Activated naive CD4-positive, alpha-beta T cell (primary cell): ENCODE measurements at places on chromosomes 6 and 20.

DNA sequence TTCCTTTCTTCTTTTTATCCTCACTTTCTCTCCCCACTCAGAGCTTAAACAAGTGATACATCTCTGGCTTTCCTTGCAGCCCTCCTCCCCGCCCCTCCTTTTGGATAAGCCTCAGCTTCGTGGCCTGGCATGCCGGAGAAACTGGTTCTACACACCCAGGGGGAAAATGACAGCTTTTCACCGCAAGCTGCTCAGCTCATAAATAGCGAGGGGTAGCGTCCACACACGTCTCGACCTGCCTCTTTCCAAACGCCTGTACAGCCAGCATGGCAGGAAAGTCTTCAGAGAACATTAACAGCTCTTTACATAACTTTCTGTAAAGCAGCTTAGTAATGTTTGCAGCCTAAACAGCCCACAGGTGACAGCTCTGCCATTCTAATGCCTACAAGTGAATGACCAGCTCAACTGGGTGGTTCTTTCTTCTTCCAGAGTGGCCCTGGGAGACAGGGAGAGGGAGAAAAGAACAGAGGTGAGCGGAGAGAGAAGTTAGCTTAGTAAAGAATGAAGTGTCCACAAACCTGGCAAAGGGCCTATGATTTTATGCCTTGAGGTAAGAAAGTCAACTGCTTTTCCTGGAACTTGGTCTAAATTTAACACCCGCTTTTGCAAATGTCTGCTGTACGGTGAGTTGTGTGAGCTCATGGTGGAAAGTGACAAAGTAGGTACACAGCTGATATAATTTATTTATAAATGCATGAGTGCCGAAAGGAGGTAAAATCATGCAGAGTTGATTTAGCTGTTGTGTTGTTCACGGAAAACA, 251.5 kb downstream of the TFAP2A start:
- no peak for DNase-seq

DNA sequence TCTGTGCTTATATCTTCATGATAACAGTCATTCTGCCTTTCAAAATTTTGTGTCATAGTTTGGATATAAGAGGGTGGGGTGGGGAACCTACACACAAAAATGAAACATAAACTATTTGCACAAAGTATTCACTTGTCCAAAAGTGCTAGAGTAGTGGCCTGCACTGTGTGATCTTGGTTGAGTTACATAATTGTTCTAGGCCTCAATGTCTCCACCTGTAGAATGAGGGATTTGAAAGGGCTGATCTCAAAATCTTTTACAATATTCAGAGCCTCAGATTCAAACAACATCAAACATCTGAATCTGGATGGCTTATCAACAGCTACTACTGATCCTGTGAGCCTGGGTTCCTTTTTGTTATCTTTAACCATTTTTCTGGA, 64.3 kb upstream of the TMEM30A start:
- no peak for DNase-seq

GRCh38 chr6:3301506-3301905, 42.8 kb downstream of the PSMG4 start:
- no peak for DNase-seq

- DNase-seq = no peak
These were observed 67.3 kb downstream of the SLC22A23 start for GRCh38 chr6:3389390-3390167.

GRCh38 chr6:81436990-81437389, 315.5 kb downstream of the TENT5A start:
- DNase-seq = no peak

DNA sequence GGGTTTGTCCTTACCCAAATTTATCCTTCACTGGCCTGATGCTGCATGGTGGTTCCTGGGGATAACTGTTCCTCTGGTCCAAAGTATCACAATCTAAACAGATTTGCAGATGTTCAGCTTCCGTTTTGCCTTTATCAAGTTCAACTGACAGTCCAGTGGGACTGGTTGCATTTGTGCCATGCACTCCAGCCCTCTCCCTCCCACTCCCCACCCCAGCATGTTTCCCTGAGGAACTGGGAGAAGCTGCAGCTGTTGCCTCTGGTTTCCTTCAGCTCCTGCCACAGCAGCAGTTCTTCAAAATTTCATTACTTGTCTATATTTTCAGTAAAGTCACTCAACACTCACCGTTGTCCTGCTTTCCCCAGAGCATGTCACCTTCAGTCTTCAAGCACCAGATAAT, 39.5 kb upstream of the KIF16B start:
- DNase-seq = no peak

DNA sequence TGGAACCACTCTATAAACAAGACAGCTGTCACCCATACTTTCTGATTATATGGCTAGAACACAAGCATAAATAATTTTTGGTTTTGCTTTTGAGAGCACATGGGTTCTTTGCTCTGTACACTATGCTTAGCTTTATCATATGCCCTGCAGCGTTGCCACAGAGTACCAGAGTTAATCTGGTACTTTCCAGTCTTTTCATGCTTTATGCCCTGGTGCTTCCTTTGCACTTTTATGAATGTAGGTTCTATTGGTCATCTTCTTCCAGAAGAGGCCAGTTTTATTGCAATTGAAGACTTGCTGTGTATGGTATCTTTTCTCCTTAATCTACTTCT, 20.8 kb downstream of the SHLD1 start:
- no peak for DNase-seq

- DNase-seq = no peak
These were observed 27.1 kb downstream of the ID4 start for GRCh38 chr6:19864285-19864684.

DNA sequence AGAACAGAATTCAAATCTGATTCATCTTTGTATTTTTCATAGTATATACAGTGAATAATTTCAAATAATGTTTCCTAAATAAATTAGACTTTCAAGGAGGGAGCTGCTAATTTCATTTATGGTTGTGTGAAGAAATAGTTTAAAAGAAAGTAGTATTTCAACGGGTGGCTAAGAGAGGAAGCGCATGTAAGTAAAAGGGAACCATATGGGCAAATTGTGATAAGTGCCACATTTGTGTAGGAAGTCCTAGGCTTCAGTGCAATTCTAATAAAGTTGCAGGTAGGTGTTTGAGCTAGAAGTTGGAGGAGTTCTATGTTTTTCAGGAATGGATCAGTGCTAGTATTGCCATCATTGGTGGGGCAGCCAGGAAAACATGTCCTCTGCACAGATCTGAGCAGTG, 178.8 kb upstream of the PRDM1 start:
- no peak for DNase-seq

DNA sequence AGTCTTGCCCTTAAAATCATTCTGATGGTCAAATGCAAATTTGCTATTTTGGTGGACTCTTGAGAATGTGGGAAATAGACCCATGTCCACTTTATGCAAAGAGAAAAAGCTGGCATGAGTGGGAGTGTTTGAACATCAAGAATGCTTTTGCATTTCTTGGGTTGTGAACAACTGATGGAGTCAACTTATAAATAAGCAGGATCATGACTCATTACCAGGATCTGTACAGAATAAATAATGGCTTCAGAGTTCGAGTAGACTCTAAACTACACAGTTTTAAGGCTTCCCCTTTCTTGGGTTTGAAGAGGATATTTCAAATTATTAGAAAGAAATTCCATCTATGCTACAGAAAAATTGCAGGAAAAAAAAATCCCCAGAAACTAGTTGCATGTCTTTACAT, 195.5 kb downstream of the EYA4 start:
- DNase-seq = no peak

DNA sequence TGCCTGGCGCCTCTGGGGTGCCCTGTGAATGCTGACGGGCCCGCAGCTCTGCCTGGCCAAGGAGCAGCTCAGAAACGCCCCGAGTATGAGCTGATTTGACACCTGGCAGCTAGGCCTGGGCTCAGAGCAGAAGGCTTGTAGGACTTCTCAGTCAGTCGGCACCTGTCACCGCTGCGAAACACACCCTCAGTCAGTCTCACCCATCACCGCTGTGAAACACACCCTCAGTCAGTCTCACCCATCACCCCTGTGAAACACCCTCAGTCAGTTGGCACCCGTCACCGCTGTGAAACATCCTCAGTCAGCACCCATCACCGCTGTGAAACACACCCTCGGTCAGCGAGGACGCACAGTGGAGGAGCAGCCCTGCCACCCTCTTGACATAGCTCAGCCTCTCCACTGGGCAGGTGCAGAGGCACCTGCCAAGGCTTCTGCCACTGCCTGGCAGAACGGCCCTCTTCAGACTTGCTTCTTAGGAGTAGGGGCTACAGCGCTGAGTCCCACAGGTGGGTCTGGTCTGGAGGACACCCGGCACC, 109.0 kb downstream of the PSMB1 start:
- no peak for DNase-seq

- no peak for DNase-seq
These were observed 2.5 kb downstream of the DEFB132 start for GRCh38 chr20:259981-260380.

GRCh38 chr6:127938701-127939100, 37.8 kb upstream of the THEMIS start:
- no peak for DNase-seq

DNA sequence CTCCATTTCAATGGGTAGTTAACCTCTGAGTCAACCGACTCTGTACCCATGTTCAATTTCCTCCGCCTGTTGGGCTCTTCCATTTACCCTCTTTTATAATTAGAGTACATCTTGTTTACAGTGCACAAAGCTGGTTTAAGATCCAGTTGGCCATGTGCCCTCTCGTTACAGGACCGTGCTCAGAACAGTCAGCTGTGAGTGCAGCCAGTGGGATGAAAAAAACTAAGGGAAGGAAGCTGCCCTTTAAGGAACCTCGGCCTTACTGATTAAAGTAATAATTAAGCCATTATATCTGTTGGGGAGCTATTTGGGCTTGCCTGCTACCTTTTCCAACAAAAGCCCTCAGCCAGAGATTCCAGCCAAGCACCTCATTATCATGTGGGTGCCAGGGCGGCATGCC, 68.8 kb downstream of the TMEM170B start:
- DNase-seq = no peak

GRCh38 chr6:109194880-109195279, 99.6 kb downstream of the CEP57L1 start:
- DNase-seq = no peak

GRCh38 chr20:49961413-49961812, 21.4 kb upstream of the SNAI1 start:
- no peak for DNase-seq

GRCh38 chr6:109087661-109088264, 6.9 kb downstream of the SESN1 start:
- no peak for DNase-seq
